ENCODE measurements at places on chromosomes 2 and 18.

GRCh38 chr2:176415174-176415895 is 146.1 kb downstream of the MTX2 start:
- no peak for DNase-seq

DNA sequence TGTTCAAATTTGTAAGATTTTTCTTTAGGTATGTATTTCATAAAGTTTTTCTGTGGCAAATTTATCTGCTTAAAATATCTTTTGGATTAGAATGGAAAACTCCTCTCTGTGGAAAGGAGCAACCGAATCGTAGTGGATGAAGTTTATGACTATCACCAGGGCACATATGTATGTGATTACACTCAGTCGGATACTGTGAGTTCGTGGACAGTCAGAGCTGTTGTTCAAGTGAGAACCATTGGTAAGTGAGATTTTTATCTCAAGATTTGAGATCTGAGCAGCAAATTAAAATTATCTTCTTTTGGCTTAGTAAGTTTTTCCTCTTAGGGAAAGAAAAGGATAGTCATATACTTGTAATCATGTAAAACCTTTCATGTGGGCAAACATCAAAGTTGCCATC is 14.2 kb downstream of the IL18RAP start:
- peak; percentile 7 for DNase-seq

DNA sequence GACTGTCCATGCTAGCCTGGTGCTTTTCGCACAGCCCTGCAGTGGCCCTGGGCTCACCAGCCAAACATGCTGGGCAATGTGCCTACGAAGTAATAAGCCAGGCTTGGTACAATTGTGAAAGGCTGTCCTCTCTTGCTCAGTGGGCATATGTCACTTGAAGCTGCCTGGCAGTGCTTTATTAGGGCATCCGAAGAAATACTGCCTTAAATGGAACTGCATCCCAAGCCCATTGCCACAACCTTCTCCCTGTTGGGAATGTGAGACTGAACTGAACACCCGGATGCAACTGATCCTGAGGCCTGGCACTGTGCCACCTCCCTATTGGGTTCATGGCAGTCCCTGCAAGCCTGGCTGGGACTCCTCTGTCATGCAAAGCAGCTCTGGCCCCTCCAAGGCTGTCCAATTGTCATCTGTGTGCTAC is 15.9 kb downstream of the CAPG start:
- DNase-seq, result no peak

DNA sequence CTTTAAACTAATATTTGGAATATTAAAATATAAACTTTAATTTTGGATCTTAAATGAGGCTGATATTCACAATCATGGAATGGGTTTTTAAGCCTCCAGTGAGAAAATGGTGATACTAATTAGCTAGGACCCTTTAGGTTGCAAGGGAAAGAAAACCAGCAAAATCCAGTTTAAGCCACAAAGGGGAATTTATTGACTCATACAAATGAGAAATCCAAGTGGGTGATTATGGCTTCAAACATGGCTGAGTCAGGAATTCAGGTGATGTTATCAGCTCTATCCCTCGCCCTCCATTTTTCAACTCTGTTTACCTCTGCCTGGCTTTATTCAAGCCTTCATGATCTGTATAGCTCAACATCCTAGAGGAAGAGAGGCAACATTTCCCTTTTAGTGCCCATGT is 75.3 kb upstream of the DLX2 start:
- DNase-seq, result peak; percentile 57

DNA sequence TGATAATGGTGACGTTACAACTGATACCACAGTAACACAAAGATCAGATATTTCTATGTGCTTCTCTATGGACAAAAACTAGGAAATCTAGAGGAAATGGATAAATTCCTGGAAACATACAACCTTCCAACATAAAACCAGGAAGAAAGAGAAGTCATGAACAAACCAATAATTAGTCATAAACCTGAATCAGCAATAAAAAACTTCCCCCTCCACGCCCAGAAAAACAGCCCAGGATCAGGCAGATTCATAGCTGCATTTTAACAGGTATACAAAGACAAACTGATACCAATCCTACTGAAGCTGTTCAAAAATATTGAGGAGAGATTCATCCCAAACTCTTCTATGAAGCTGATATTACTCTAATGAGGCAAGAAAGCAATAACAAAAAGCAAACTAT is 1535.2 kb upstream of the LRRTM1 start:
- DNase-seq, result no peak

- no peak for DNase-seq
These were observed 806.8 kb downstream of the PLCL1 start for GRCh38 chr2:198611201-198611600.

DNA sequence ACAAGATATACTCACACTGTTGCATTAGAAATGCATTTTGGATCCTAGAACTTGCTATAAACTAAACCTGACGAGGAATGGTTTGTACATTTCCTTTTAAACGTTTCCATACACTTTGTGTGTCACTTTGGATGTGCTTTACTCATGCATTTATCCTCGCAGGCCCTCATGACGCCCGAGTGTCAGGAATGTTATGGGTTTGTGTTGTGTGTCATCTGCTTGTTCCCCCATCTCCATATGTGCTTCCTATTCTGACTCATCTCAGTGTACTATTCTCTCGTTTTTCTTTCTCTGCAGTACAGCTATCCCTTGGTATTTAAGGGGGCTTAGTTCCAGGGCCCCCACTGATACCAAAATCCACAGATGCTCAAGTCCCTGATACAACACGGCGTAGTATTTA is 121.5 kb upstream of the RASGRP3 start:
- DNase-seq, result peak; percentile 97

All from fibroblast of skin of abdomen (primary cell).